ENCODE measurements at places on chromosomes 6 and 20.

- DNase-seq = no peak
Observed at GRCh38 chr20:45407067-45407745, 883 bp upstream of the DBNDD2 start.

GRCh38 chr6:8391934-8392333, 43.4 kb downstream of the SLC35B3 start:
- DNase-seq = no peak

DNA sequence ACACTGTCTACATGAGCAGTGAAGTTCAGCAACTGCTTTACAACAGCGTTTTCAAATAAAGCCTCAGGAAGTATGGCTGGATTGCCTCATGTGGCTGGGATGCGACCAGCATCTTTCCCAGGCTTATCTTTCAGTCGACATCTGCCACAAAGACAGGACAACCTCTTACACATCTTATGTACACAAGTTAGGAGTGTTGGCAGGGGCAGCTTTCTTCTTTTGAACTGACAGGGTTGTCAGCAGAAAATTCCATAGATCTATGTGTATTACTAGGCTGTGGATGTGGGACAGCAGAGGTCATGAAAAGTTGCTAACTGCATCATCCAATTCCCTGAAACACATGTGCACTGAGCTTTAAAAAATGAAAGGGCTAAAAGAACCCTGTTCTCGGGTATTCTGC, 48.1 kb downstream of the PLAGL1 start:
- no peak for DNase-seq

GRCh38 chr20:2255926-2256531, 39.8 kb upstream of the TGM3 start:
- DNase-seq = no peak

DNA sequence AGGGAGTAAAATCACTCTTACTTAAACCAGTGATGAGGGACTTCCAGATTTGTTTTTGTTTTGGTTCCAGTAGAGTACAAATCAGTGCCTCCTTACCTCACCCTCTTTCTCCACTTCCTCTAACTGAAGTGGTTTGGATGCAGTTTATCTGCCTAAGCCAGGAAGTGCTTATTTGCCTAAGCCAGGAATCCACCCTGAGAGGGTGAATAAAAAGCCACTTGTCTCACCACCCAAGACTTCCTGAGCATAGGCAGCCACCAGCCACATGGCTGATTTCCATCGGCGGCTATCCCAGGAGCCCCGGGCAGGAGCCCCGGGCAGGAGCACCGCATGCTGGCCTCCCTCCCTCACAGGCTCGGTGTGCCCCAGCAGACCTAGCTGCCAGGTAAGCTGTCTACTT, 12.0 kb downstream of the LRP11 start:
- no peak for DNase-seq

GRCh38 chr6:54217018-54217417, 91.2 kb upstream of the TINAG start:
- DNase-seq = no peak

DNA sequence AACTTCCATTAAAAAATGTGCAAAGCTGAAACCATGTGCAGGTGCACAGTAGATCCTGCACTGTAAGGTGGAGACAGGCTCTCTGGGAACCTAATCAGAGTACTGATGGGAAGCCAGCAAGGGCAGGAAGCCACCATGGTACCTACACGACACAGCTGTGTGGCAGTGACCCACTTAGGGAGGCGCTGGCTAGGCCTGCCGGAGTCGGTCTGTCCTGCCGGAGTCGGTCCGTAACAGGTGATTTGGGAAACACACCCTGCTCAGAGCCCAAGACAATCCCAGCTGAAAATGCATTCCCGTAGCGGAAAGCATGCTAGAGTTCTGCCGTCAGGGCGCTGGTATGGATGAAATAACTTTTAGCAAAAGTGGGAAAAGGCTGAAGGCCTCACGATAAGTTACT, 17.2 kb downstream of the TXNDC5 start:
- no peak for DNase-seq

GRCh38 chr6:14072084-14072483, 45.5 kb upstream of the CD83 start:
- DNase-seq = no peak

GRCh38 chr20:40679184-40679583, 9.9 kb downstream of the MAFB start:
- DNase-seq = no peak

- DNase-seq = no peak
Observed at GRCh38 chr6:44742828-44743372, 355.4 kb downstream of the CDC5L start.

- DNase-seq = no peak
Observed at GRCh38 chr6:125212377-125212776, 58.8 kb downstream of the TPD52L1 start.

- no peak for DNase-seq
Observed at GRCh38 chr20:55544638-55545037, 460.7 kb downstream of the CBLN4 start.

- no peak for DNase-seq
Observed at GRCh38 chr6:158570681-158570962, 10.7 kb downstream of the TMEM181 start.

DNA sequence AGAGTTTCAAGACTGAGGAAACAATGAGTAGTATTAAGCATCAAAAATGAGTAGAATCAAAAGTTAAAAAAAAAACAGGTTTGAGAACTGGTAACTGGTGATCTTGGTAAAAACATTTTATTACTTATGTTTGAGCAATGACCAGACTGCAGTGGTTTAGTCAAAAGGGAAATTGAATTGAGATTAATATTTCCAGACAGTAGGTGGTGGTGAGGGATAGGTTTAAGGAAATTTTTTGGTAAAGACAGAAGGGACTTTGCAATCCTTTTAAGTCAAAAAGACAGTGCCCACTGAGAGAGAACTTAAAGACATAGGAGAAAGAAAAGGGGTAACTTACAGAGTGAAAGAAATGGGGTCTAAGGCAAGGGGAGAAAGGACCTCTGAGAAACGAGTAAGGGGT, 156.9 kb downstream of the ASCC3 start:
- DNase-seq = no peak

DNA sequence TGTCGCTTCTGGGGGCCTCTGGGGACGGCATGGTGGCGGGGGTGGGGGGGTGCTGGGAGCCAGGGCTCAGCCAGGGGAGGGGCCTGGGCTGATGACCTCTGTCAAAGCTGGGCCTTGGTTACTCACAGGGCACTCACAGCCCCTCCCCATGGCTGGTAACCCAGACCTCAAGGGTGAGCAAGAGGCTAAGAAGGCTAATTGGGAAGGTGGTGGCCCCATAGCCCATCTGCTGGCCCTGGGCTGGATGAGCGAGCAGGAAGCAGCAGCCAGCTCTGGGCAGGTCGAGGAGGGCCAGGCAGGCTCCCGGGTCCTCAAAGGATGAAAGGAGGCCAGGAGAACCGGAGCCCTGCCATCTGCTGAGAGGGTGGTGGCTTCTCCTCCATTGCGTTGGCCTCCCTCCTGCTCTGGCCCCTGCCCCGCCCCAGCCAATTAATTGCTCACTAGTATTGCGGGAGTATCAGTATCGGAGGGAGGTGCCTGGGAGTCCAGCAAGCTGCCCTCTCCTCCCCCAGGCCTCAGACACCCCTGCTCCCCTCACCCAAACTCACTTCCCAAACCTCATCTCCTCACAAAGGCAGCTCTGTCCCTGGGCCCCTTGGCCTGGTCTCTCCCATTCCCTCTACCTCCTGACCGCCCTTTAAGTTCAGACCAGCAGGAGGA, 1.0 kb upstream of the CDSN start:
- DNase-seq = no peak

GRCh38 chr6:87407561-87407900, 241 bp upstream of the CFAP206 start:
- DNase-seq = no peak

GRCh38 chr6:108566406-108566805, 5.7 kb downstream of the FOXO3 start:
- DNase-seq = no peak

Data from GM18507 (cell line).